ENCODE measurements at places on chromosomes 7 and 10. TPM values are rescaled to one million over a fixed set of nuclear protein-coding genes. Genes with fewer than 3 reads are reported as not detected.

The MYL7 gene
- total RNA-seq, result not detected

The CYP3A4 gene
- not detected for total RNA-seq

The SLC13A1 gene
- total RNA-seq, result not detected

The SPDYE2B gene
- not detected for total RNA-seq

The TMEM139 gene
- total RNA-seq, result 3.7 TPM

The KIF11 gene
- total RNA-seq, result 1.3 TPM

The LIPK gene
- total RNA-seq, result 0.13 TPM

The OR13A1 gene
- not detected for total RNA-seq

The AKR1C4 gene
- total RNA-seq, result not detected

The IFIT1 gene
- total RNA-seq, result 0.26 TPM

The SMKR1 gene
- total RNA-seq, result 1.3 TPM

The MINDY3 gene
- total RNA-seq, result 21.8 TPM

The RBM20 gene
- not detected for total RNA-seq

The C10orf67 gene
- total RNA-seq, result 0.26 TPM

The CDK14 gene
- 8.7 TPM for total RNA-seq

The RBP4 gene
- not detected for total RNA-seq

The DGKB gene
- not detected for total RNA-seq

The GIMAP5 gene
- total RNA-seq, result not detected

The TRPV5 gene
- not detected for total RNA-seq

The SCD gene
- 298 TPM for total RNA-seq

The TMEM196 gene
- total RNA-seq, result not detected

The PRSS37 gene
- total RNA-seq, result not detected

The IL2RA gene
- not detected for total RNA-seq

The RPEL1 gene
- 0.13 TPM for total RNA-seq

The NOS3 gene
- under 0.01 TPM for total RNA-seq

The NANOS1 gene
- 0.79 TPM for total RNA-seq

Data from bronchial epithelial cell (primary cell).